ENCODE measurements at places on chromosomes 2 and 18.

DNA sequence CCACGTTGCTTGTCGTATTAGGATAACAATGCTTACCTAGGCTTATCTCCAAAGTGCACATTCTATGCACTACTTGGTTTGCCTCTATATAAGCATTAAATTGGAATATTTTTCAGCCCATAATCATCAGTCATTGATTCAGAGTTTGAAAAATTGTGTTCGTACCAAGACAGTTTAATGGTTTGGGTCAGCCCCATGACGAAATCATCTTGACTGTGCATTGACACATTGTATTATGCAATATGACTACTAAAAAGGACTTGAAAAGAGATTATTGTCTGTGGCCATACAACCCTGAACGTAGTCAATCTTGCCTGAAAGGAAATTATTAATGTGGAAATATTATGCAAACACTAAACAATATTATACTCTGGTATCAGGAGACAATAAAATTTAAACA is 141.3 kb downstream of the EML6 start:
- peak; percentile 21 for DNase-seq

DNA sequence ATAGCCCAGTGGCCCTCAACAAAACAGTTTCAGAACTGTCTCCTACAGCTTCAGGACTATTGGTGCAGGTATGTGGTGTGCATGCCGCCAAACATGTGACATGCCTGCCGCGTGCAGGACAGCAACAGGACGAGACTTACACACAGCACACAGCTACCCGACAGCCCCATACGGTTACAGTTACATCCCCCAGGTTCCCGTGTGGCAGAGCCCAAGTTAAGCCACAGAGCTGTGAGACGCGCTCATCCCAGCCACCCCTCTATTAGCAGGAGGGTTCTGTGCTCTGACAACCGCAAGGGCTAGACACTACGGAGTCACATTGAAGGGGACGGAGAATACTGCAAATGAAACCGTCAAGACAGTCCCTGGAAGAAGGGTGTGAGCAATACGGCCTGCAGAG is 16.4 kb upstream of the TUBB6 start:
- DNase-seq, result no peak

- no peak for DNase-seq
Observed at GRCh38 chr2:11023326-11024258, 111.9 kb downstream of the KCNF1 start.

DNA sequence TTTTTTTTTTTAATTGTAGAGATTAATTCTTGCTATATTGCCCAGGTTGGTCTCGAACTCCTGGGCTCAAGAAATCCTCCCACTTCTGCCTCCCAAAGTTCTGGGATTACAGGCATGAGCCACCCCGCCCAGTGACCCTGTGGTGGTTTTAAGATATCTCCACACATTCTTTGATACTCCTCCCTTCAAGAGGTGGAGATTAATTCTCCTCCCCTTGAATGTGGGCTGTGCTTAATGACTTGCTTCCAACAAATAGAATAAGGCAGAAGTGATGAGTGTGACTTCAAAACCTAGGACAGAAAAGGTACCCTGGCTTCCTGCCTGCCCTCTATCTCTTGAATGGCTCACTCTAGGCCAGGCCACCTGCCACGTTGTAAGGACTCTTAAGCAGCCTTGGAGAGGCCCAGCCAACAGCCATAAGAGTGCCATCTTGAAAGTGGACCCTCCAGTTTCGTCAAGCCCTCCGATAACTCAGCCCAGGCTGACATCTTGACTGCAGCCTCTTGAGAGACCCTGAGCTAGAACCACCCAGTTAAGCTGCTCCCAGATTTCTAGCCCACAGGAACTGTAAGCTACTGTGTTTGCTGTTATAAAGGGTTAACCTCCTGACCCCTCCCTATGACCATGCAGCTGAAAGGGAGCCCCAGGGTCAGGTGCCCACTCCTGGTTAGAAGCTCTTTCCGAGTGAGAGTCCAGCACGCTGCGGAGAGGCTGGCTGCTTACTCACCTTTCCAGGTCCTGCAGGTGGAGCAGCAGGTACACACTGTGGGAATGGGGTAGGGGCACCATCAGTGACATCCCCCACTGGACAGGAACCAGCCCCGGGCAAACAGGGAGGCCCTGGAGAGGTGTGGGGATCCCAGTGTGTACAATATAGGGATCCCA is 27.6 kb downstream of the MRPL35 start:
- DNase-seq, result peak; percentile 57

DNA sequence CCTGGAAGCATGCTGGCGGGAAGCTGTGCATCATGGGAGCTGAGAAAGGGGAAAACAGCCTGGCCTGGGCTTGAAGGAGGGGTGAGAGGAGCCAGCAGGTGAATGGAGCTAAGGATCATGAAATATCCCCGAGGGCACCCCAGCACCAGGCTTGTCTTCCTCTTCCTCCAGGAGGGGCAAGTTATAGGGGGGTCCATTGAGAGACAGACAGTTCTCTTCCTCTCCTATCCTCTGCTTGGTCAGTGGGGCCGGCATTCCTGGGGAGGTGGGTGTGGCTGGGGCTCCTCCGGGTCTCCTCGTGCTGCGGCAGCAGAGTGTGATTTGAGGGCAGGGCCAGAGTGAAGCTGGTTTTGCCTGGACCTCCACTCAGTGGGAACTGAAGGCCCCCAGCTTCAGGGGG is 78.9 kb downstream of the LIPG start:
- no peak for DNase-seq

Data from hematopoietic multipotent progenitor cell treated with erythropoietin and hydrocortisone succinate and interleukin-3 and kit ligand, for 6 days (in vitro differentiated cells).